GM04503 (cell line): ENCODE measurements at places on chromosomes 12 and 14.

GRCh38 chr14:23861666-23862065 is 91.9 kb upstream of the DHRS4 start:
- no peak for DNase-seq

GRCh38 chr12:112126000-112126438 is 659 bp downstream of the TRAFD1 start:
- DNase-seq: no peak

DNA sequence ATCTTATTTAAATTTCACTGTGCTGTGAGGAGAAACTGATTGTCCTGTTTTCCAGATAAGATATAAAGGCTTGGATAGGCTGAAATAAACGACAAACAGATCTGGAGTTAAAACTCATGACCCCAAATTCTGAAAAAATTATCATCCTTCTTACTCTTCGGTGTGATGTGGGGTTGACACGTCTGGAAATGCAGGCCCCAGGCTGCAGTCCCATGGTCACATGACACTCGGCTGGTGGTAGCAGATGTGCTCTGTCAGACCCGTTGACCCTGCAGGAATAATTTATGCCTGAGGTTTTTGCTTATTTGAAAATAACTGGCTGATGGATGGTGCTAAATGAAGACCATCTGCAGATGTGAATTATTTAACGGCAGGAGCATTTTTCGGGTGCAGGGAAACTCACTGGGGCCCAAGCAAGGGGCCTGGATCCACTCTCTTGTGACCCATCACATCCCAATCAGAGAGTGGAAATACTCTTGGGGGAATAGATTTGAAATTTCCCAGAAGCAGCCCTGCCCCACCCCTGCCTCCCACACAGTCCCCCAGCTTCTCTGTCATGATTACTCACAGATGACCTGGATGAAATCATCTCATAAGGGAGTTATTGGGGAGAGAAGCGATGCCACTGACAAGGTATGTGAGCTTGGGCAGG is 47.7 kb upstream of the CMKLR1 start:
- no peak for DNase-seq

DNA sequence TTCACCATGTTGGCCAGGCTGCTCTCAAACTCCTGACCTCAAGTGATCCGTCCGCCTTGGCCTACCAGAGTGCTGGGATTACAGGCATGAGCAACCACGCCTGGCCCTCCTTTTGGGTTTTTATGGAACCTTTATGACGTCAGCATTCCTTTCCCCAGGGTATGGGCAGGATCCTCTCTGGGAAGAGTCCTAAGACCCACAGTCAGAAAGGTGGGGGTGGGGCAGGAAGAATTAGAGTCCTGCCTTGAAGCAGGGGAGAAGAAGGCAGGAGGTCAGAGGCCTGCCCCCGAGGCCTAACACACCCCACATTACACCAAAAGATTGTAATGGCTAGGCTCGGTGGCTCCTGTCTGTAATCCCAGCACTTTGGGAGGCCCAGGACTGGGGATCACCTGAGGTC is 30.8 kb upstream of the CDK17 start:
- DNase-seq: no peak

GRCh38 chr14:63051992-63052391 is 6.7 kb upstream of the KCNH5 start:
- no peak for DNase-seq
